Testis (tissue), 5 donors: ENCODE measurements at places on chromosomes 13 and 19. TPM values are rescaled to one million over a fixed set of nuclear protein-coding genes. Genes with fewer than 3 reads are reported as not detected.

DNA sequence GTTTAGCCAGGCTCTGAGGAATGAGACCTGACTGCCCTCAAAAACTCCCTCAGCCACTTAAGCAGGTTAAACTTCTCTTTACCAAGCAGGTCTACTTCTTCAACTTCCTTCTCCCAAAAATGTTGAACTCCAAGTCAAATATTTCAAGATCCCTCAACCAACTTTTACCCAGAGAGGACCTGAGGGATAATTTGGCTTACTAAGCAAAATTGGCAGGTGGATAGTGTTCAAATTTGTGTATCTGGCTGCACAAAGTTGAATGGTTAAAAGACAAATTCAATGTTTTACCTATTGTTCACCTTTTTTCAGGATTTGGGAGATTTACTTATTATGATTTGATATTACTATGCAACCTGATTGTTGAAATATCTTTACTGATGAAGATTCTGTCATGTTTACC lies 293.0 kb upstream of the SOX21 start:
- no peaks in the 10 kb centered on the region for H3K36me3 ChIP-seq
- no peak overlapping the region for H3K27ac ChIP-seq
- DNase-seq: no peak
- H3K27me3 ChIP-seq: no peaks in the 10 kb centered on the region
- no peaks in the 10 kb centered on the region for H3K4me1 ChIP-seq

ZNF77 gene
- total RNA-seq: 10.7 TPM

- H3K27ac ChIP-seq: no peak overlapping the region
- DNase-seq: no peak
- H3K4me1 ChIP-seq: no peaks in the 10 kb centered on the region
- H3K36me3 ChIP-seq: no peaks in the 10 kb centered on the region
- H3K27me3 ChIP-seq: no peaks in the 10 kb centered on the region
Observed at GRCh38 chr13:27933118-27933517, 13.3 kb downstream of the PDX1 start.

- H3K4me3 ChIP-seq: no peak overlapping the region
- H3K27me3 ChIP-seq: no peaks in the 10 kb centered on the region
- H3K36me3 ChIP-seq: no peaks in the 10 kb centered on the region
- peak overlapping the region; percentile 67 for H3K27ac ChIP-seq
Observed at GRCh38 chr19:47099576-47100050, 14.0 kb downstream of the ZC3H4 start.

- no peak overlapping the region for H3K4me3 ChIP-seq
- DNase-seq: no peak
- no peaks in the 10 kb centered on the region for H3K36me3 ChIP-seq
- H3K27ac ChIP-seq: no peak overlapping the region
- H3K4me1 ChIP-seq: no peaks in the 10 kb centered on the region
Observed at GRCh38 chr13:45219123-45219891, 18.5 kb upstream of the KCTD4 start.

DNA sequence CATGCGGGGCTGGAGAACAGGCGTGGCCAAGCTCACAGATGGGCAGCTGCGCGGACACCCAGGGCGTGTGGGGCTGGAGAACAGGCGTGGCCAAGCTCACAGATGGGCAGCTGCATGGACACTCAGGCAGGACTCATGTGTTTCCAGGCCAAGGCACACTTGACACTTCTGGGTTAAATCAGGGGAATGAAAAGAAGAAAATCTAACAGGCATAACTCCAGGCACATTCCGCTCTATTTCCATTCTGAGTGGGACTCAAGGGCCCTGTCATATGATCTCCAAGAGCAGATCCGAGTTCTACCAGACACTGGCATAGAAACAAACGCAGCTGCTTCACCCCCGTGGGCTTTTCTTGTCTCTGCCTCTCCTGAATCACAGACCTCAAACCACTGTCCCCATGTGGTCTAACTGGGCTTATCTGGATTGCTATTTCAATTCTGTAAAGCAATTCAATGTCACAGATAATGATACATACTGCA lies 17.4 kb upstream of the C13orf46 start:
- H3K4me1 ChIP-seq: no peaks in the 10 kb centered on the region
- no peaks in the 10 kb centered on the region for H3K36me3 ChIP-seq
- H3K27me3 ChIP-seq: no peaks in the 10 kb centered on the region

GRCh38 chr13:40187324-40187795 lies 479.1 kb downstream of the FOXO1 start:
- H3K36me3 ChIP-seq: no peaks in the 10 kb centered on the region
- H3K4me3 ChIP-seq: peak overlapping the region; percentile 13
- DNase-seq: no peak
- peaks cover 22% of the 10 kb centered on the region for H3K4me1 ChIP-seq

- DNase-seq: no peak
- no peak overlapping the region for H3K27ac ChIP-seq
- no peak overlapping the region for H3K4me3 ChIP-seq
- no peaks in the 10 kb centered on the region for H3K4me1 ChIP-seq
Observed at GRCh38 chr13:99055735-99056134, 77.9 kb upstream of the DOCK9 start.

GRCh38 chr19:55990831-55991230 lies 4.3 kb downstream of the NLRP5 start:
- H3K27ac ChIP-seq: no peak overlapping the region
- no peak overlapping the region for H3K4me3 ChIP-seq
- H3K36me3 ChIP-seq: no peaks in the 10 kb centered on the region
- DNase-seq: no peak

LYPD5 gene
- 14.7 TPM for total RNA-seq
